ENCODE measurements at places on chromosomes 2 and 18.
A peak's percentile ranks its signal among the peaks of the same experiment; 100 is the strongest.

- no peak overlapping the region for H3K27ac ChIP-seq
- H3K4me3 ChIP-seq = no peak overlapping the region
- H3K4me1 ChIP-seq = no peaks in the 10 kb centered on the region
- no peak for DNase-seq
- H3K36me3 ChIP-seq = no peaks in the 10 kb centered on the region
Measured at GRCh38 chr18:10410472-10411308, 43.7 kb upstream of the APCDD1 start.

DNA sequence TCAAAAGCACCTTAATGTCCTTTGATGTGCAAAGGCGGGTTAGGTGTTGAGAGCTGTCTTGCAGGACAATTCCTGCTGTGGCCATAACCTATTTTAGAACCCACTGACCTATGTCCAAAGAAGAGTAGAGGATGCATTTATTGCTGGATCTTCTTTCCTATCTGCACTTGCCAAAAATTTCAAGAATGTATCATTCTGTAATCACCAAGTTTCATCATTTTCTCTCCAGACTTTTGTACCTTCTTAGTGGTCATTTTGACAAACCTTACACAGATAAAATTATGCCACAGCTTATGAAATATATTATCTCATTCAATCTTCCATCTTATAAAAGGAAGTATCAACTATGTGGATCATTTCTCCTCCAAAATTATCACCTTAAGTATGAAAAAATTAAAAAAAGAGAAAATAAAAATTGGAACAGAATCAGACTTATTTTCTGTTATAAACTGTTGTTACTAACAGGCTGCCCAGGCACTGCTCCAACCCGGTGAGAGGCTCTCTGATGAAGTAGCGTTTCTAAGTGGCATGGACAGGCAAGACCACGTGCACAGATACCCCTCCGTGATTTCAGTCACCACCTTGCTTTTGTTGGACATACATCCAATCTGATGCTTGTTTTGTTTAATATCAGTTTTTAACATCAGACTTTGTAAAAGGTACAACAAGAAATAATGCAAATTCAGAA lies 559.9 kb upstream of the ID2 start:
- no peak overlapping the region for H3K27ac ChIP-seq
- no peaks in the 10 kb centered on the region for H3K27me3 ChIP-seq
- peaks cover 16% of the 10 kb centered on the region for H3K4me1 ChIP-seq
- no peaks in the 10 kb centered on the region for H3K36me3 ChIP-seq
- H3K4me3 ChIP-seq = no peak overlapping the region

DNA sequence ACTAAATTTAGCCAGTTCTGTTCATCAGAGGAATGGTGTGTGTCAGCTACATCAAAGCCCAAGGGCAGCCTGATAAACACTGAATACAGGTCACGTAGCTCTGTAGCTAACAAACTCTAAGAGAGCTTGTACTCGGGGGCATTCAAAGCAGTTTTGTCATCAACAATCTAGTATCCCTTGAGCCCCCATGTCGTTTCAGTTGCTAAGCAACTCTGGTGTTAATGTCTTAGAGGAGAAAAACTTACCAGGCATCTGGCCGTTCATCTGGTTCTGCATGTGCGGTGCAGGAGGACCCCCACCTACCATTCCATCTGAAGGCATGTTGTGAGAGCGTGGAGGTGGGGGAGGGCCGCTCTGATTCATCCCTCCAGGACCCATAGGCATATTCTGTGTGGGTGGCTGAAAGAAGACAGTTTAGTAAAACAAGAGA lies 33.1 kb downstream of the SS18 start:
- no peaks in the 10 kb centered on the region for H3K4me1 ChIP-seq
- no peak overlapping the region for H3K27ac ChIP-seq
- H3K27me3 ChIP-seq = no peaks in the 10 kb centered on the region
- H3K4me3 ChIP-seq = no peak overlapping the region
- peaks cover 17% of the 10 kb centered on the region for H3K36me3 ChIP-seq

DNA sequence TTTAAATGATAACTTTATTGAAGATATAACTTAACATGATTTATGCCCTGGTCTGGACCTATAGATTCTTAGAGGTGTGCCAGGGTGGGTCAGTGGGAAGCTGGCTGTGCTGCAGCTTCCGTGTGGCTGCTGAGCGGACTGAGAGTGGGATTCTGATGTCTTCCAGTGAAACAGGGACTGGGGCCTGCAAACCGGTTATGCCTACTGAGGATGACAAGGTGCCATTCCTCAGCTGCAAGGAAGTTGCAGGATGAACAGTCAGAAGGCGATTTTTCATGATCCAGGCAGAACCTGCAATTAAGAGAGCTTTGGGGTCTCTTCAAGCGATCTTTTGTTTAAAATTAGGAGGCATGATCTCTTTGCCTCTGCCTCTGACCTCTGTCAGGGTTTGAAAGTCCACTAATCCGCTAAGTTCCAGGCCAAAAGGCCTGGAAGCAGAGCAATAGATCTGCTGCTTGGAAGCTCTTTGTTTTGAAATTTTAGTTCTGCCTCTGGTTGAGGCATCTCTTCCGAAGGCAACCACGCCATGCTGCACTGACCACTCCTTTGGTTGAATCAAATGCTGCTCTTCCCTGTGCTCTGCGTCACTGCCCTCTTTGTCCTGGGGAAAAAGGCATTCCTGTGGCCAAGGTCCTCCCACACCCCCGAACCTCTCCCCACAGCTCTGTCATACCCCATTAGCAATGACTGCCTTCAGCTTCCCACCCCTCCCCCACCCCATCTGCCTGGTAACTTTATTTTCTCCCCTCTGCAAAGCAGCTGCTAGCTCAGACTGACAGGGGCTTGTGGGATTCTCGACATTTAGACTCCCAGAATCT lies 2.0 kb downstream of the TMEM169 start:
- peaks cover 7% of the 10 kb centered on the region for H3K4me1 ChIP-seq
- H3K36me3 ChIP-seq = no peaks in the 10 kb centered on the region
- H3K4me3 ChIP-seq = no peak overlapping the region
- no peak overlapping the region for H3K27ac ChIP-seq
- H3K27me3 ChIP-seq = no peaks in the 10 kb centered on the region

GRCh38 chr18:49613141-49613640 lies 51.3 kb downstream of the LIPG start:
- H3K27ac ChIP-seq = no peak overlapping the region
- H3K36me3 ChIP-seq = no peaks in the 10 kb centered on the region
- no peaks in the 10 kb centered on the region for H3K4me1 ChIP-seq
- H3K4me3 ChIP-seq = no peak overlapping the region

DNA sequence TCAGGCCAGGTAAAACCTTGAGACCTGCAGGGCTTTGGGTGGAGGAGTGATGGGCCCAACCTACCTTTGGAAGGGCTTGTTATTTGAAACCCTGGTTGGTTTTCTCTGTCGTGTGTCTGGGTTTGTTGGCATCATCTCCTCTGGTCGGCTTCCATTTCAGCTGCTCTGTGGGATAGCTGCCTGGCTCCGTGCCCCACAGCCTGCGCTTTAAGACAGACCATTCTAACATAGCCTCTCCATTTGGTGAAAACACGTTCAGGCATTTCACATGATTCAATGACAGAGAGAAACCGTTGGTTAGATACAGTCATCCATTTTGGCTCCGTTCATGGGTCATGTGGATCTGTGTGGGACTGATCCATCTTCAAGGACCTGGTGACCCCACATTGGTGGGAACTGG lies 37.0 kb upstream of the LYPD6B start:
- no peaks in the 10 kb centered on the region for H3K27me3 ChIP-seq
- no peaks in the 10 kb centered on the region for H3K36me3 ChIP-seq
- no peak overlapping the region for H3K27ac ChIP-seq
- H3K4me3 ChIP-seq = no peak overlapping the region
- no peak for DNase-seq

- peaks cover 4% of the 10 kb centered on the region for H3K4me1 ChIP-seq
- no peak overlapping the region for H3K27ac ChIP-seq
- DNase-seq = no peak
- no peaks in the 10 kb centered on the region for H3K27me3 ChIP-seq
- H3K4me3 ChIP-seq = no peak overlapping the region
Measured at GRCh38 chr2:203360833-203361430, 32.7 kb downstream of the ABI2 start.

DNA sequence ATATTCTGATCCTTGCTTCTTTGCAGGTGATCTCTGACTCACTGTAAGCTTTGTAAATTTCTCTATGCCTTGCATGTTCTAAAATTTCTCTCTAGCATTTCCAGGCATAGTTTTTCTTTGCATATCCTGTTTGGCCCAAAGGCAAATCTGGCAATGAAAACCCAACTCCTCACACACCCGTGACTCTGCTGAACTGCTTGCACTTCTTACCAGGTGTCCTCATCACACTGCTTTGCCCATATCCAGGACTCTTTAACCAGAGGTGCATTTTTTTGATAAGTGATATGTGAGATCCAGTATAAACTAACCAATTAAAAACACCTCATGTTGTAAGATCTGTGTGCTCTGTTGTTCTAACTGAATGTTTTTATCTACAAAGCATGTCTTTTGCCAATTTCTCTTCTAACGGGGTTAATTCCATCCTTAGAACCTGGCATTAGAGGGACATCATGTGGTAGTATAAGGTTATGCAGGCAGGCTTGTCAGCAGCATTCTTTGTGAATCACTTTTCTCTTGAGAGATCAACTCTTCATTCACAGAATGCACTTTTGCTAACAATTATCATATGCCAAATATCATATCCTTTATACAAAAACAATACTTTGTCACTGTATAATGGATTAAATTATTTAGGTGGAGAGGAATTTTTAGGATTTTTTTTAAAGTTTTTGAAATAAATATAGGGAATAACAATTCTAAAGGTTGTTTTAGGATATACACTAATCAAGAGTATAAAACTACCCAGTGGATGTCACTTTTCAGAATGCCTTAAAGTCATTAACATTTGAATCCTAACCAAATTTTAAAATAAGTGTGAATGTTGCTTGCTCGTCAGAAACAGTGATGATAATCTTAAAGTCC lies 20.8 kb upstream of the TMX3 start:
- no peaks in the 10 kb centered on the region for H3K36me3 ChIP-seq
- H3K4me3 ChIP-seq = peak overlapping the region; percentile 45
- no peaks in the 10 kb centered on the region for H3K4me1 ChIP-seq
- no peak overlapping the region for H3K27ac ChIP-seq
- no peaks in the 10 kb centered on the region for H3K27me3 ChIP-seq

GRCh38 chr2:22449696-22450095 lies 935.3 kb upstream of the KLHL29 start:
- no peak for DNase-seq
- no peaks in the 10 kb centered on the region for H3K36me3 ChIP-seq
- H3K4me3 ChIP-seq = no peak overlapping the region
- no peaks in the 10 kb centered on the region for H3K4me1 ChIP-seq
- no peak overlapping the region for H3K27ac ChIP-seq

DNA sequence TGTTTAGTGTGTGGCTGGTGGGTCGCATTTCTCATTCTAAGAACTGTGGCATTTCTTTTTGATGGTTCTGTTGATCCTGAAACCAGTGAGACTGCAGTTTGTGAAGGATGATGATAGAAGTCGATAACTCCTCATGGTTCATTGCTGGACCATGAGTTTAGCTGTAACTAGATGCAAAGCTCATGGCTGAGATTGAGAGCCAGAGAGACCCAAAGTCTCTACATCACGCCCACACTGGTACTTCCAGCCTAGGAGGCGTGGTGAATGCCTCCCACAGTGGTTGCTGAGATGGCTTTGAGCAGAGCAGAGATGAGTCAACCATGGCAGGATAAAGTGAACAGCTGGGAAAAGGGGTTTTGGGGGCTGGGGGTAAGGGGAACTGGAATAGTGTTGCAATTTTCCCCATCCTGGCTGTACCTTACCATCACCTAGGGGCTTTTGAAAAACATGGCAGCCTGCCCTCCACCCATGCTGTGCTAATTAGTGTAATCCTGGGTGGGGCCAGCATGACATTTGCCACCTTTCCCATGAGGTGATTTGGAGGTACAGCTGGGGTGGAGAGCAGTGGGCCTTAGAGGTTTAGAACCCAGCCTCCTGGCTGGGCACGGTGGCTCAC lies 24.1 kb downstream of the INPP4A start:
- no peaks in the 10 kb centered on the region for H3K27me3 ChIP-seq
- H3K27ac ChIP-seq = no peak overlapping the region
- no peaks in the 10 kb centered on the region for H3K36me3 ChIP-seq
- no peak for DNase-seq

- peak overlapping the region; percentile 78 for H3K4me3 ChIP-seq
- H3K4me1 ChIP-seq = peaks cover 9% of the 10 kb centered on the region
- DNase-seq = no peak
- no peaks in the 10 kb centered on the region for H3K27me3 ChIP-seq
- no peaks in the 10 kb centered on the region for H3K36me3 ChIP-seq
Measured at GRCh38 chr2:173355132-173355865, 627 bp downstream of the CDCA7 start.

GRCh38 chr2:31979956-31980355 lies 30.9 kb downstream of the MEMO1 start:
- no peaks in the 10 kb centered on the region for H3K27me3 ChIP-seq
- H3K4me1 ChIP-seq = peaks cover 14% of the 10 kb centered on the region
- no peak overlapping the region for H3K27ac ChIP-seq
- H3K36me3 ChIP-seq = no peaks in the 10 kb centered on the region

- H3K4me1 ChIP-seq = no peaks in the 10 kb centered on the region
- H3K27ac ChIP-seq = no peak overlapping the region
- H3K4me3 ChIP-seq = no peak overlapping the region
- DNase-seq = no peak
Measured at GRCh38 chr2:185947722-185948121, 209.1 kb downstream of the FSIP2 start.

GRCh38 chr2:69564604-69565003 lies 78.9 kb downstream of the AAK1 start:
- DNase-seq = no peak
- H3K27ac ChIP-seq = no peak overlapping the region
- no peak overlapping the region for H3K4me3 ChIP-seq
- no peaks in the 10 kb centered on the region for H3K27me3 ChIP-seq
- H3K36me3 ChIP-seq = no peaks in the 10 kb centered on the region
- H3K4me1 ChIP-seq = peaks cover 7% of the 10 kb centered on the region

DNA sequence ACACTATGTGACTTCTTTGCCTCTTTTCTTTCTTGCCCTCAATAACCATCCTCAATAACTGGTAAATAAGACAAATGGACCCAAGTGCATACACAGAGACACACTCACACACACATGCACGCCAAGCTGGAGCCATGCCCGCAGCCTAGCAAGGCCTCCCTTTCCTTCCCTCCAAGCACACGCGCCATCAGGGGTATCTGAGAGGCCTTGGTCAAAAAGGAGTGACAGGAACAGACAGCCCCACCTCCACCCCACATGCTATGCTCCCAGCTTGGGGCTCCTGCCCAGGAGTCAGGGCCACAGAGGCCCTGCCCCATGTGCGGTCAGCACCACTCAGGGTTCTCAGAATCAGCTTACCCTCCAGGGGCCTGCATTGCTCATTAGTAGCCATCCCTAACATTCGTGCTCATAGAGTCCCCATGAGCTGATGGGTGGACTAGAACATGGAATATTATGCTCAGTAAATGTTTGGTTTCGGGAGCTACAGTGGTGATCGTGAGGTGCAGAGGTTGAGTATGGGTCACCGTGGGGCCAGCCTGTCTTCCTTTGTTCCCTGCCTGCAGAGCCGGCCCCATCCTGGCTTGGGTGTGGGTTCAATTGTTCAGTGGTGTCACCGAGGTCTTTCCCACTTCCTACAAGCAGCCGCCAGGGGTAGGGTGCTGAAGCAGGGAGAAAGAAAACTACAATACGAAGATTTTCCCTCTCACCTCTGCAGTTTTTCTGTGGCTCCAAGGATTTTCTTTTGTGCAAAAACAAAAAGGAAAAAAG lies 158.2 kb upstream of the RAB12 start:
- no peak for DNase-seq
- H3K27ac ChIP-seq = no peak overlapping the region
- H3K4me1 ChIP-seq = no peaks in the 10 kb centered on the region
- no peak overlapping the region for H3K4me3 ChIP-seq
